ENCODE measurements at places on chromosomes 4 and X.

- DNase-seq, result no peak
Measured at GRCh38 chrX:15989716-15990115, 133.6 kb upstream of the GRPR start.

DNA sequence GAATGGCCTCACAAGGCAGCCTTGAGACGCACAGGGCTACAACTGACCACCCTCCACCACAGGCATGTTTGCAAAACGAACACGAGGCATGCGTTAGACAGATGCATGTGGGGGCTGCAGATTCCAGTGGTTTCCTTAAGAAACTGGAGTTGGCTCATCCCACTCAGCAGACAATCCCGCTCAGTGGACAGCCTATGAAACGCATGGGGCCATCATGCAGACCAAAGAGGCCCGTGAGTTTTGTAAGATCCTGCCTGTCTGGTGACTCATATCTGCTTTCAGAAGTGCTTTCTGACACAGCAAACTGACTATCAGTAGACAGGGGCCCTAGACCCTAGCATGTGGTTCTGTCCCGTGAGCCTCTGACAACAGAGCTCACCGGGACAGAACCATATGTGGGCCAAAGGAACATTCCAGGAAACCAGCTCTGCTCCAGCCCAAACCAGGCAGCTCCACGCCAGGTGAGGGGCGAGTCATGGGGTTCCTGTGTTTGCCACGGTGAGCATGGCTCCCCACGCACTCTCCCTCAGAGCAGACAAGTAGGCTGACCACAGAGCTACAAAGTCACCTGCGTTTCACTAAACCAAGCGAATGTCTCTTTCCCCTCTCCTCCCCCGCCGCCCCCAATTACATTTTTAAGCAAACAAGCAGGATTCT, 74.4 kb downstream of the MTMR1 start:
- DNase-seq, result no peak

DNA sequence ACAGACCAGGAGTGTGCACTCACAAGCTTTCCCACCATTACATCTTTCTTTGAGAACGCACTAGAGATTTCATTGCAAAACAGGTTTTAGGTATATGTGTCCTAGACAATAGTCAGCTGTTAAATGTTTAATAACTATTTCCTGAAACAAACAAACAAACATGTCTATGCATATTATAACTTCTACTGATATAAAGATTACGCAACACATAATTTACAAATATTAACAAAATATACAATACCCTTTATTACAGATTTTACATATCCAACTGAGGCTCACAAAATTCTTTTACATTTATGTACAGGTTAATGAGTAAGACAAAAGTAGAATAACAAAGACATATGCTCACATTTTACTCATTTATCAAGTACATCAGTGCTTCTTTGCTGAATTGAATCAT, 1554.0 kb upstream of the PCDH10 start:
- DNase-seq, result no peak

DNA sequence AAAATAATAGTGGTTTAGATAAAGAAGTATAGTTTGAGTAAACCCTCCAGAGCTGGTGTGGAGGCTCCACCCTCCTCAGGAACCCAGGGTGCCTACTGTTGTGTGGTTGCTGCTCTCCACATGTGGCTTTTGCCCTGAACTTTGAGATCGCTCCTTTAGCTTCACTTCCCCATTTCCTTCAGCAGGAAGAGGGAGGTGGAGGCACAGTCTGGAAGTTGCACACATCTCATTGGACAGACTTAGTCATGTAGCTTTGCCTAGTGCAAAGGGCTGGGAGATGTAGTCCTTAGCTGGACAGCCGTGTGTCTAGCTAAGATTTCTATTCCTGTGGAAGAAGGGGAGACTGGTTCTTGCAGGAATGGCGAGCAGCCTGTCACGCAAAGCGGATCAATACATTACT, 37.9 kb downstream of the RGS12 start:
- DNase-seq, result no peak

GRCh38 chr4:107711831-107712230, 8.2 kb downstream of the PAPSS1 start:
- DNase-seq, result no peak

- DNase-seq, result no peak
Measured at GRCh38 chrX:3728454-3728853, 15.0 kb upstream of the PRKX start.

GRCh38 chr4:93731456-93731855, 97.1 kb upstream of the ATOH1 start:
- no peak for DNase-seq

DNA sequence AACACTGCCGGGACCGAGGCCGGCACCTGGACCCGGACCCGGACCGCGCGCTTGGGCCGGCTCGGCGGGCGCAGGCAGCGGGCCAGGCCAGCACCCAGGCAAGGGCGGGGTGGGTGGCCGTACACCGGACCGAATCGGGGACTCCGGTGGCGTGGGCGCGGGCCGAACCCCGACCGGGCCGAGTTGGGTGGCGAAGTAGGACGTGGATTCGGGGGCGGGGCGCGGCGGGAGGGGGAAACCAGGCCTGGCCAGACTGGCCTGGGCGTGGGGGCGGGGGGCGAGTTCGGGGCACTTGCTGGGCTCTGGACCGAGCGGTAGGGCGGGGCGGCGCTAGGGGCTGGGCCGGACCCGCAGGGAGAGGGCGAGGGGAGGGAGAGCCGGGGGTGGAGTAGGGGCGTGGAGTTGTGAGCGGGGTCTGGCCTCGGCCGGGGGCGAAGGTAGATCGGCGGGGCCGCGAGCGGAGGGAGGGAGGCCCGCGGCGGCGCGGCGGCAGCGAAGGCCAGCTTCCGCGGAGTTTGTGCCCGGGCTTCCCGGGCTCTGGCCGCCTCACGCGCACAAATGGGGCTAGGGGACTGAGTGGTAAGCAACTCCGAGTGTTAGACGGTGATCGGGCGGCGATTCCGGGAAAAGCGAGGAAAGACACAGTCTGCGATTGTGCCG, 1.8 kb upstream of the BCORL1 start:
- no peak for DNase-seq

- peak; percentile 59 for DNase-seq
Measured at GRCh38 chrX:19682712-19683331, 167.5 kb upstream of the MAP3K15 start.

GRCh38 chr4:906339-907102, 25.6 kb downstream of the GAK start:
- DNase-seq, result no peak

GRCh38 chrX:53022381-53022780, 26.2 kb upstream of the GPR173 start:
- no peak for DNase-seq

DNA sequence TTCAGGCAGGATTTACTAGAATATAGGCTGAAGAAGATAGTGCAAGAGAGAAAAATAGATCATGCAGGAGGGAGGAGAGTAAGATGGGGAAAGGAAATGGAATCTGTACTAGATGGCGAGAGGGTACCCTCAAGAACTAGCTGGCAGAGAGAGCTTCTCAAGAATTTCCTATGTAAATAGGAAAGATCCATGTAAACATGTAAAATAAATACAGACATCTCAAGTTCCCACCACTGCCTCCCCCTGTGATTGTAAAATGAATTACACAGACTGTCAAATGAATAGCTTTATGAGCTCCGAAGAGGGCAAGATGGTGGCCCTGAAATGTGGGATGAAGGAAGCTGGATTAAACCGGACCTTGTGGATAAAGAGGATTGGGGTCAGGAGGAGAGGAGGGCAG, 178.0 kb downstream of the PALLD start:
- DNase-seq, result no peak

GRCh38 chrX:150364347-150365050, 1.4 kb downstream of the MAMLD1 start:
- no peak for DNase-seq

DNA sequence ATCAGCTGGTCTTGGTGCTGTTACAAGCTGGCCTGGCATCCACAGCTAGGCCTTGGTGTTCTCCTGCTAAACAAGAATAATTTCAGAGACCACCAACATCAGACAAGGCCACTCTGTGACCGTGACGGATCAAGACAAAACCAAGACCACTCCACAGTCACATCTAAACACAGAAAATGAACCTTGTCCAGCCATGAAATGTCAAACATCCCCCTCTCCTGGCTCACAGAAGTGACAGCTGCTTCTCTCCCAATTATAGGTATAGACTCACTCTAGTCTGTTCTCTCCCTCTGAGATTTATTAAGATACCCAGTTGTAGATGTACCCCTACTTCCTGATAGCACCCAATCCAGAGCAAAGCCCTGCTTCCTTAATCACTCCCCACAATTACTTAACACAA, 40.4 kb downstream of the EFHC2 start:
- DNase-seq, result no peak

DNA sequence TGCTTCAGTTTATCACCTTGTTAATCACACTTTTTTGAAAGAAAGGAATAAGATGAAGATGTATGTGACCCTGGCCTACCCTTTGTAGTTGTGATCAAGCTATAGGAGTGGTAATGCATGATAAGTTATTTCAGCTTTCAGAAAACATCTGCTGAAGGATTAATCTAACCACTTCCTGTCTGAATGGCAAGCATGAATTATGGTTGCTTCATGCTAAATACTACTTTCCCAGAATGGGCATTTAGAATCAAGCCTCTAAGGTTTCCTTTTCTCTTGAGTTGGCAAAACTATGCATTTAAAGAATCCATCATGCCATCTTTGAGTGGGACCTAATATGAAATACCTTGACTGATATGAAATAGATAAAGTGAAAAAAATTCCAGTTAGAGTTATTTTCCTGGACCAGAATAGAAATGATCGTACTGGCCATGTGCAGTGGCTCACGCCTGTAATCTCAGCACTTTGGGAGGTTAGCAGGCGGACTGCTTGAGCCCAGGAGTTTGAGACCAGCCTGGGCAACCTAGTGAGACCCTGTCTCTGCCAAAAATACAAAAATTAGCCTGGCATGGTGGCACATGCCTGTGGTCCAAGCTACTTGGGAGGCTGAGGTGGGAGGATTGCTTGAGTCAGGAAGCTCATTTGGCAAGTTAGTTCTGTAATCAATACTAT, 59.1 kb downstream of the ANXA3 start:
- no peak for DNase-seq

- DNase-seq, result no peak
Measured at GRCh38 chr4:186079694-186080093, 10.7 kb downstream of the TLR3 start.

DNA sequence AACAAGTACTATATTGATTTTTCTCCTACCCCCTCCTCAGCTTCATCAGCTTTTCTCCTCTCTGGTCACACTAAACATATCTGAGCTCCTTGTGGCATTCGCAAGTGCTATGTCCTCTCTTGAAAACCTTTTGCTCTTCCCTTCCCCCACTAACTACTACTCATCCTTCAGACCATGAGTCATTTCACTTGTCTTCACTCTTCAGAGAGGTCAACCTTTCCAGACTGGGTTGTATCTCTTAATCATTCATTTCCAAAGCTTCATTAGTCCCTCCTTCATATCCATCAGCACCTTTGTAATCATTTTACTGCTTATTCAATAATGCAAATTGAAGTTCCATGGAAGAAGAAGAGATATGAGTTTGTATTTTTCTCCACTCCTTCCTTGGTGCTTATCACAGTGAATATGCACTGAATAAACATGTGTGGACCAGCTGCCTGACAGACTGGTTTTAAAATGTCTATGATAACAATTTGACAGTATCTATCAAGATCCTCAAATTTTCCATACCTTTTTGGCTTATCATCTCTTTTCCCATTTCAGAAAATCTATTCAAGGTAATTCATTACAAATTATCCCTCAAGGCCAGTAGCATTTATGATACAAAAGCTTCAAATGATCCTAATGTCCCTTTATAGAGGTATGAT, 28.4 kb downstream of the DDX60L start:
- no peak for DNase-seq

DNA sequence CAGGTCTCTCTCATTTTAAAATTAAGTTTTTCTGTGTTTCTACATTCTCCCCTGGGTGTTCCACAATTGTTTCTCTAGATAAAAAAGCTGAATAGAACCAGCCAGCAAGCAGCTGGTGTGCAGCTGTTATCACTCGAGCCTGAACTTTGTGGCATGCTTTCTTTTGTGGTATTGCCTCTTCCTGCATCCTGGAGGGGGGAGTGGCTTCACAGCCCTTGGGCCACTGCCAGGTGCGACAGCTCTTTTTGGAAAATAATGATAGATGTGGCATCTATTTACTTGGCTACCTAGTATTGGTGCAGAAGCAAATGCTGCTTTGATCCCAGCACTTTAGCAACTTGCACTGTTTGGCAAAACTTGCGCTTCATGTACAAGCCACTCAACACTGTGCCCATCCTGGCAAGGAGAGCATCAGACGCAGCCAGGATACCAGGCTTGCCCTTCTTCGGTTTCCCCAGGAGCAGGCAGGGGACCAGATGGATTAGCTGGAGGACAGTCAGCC, 69.4 kb downstream of the HMGB2 start:
- peak; percentile 7 for DNase-seq

DNA sequence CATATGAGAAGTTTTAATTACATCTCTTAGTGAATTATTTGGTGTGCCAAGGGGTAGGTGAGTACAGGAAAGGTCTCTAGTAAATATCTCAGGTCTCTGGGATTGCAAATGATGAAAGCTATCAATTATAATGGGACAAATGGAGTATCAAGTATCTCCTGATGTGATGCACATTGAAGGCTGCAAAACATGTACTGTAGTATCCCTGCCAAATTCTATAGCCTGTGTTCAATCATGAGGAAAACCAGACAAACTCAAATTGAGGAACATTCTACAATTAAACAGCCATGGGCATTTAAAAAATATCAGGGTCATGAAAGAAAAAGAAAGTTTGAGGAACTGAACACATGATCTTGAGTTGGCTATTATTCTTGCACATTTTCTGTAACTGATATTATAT, 665.4 kb upstream of the PABPC4L start:
- DNase-seq, result no peak

DNA sequence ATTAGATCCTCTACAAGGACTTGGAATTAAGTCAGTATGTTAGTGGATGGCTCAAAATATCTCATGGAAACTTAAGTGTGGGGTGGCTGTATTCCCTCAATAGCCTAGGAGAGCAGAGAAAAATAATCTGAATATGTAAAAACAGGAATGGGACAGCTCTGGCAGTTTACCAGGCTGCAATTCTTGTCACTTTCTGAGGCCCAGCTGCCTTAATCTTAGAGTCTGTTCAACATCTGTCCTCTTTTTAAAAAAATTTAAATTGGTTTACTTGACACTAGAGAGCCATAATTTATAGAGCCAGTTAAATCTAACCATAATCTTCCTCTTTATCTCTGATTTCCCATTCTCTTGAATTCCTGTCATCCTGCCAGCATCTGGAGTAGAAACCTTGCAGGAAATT, 109.2 kb upstream of the CXCL13 start:
- DNase-seq, result no peak

GRCh38 chrX:135931644-135932487, 38.4 kb downstream of the SAGE1 start:
- DNase-seq, result peak; percentile 19

- no peak for DNase-seq
Measured at GRCh38 chr4:155984106-155984797, 30.6 kb upstream of the CTSO start.

Measured in activated CD4-positive, alpha-beta T cell treated with anti-CD3 and anti-CD28 coated beads, Interleukin-2, amount 50 U/mL, for 4 hours (primary cell).